Gastroesophageal sphincter (tissue), 4 donors: ENCODE measurements at places on chromosomes 11 and 22.

DNA sequence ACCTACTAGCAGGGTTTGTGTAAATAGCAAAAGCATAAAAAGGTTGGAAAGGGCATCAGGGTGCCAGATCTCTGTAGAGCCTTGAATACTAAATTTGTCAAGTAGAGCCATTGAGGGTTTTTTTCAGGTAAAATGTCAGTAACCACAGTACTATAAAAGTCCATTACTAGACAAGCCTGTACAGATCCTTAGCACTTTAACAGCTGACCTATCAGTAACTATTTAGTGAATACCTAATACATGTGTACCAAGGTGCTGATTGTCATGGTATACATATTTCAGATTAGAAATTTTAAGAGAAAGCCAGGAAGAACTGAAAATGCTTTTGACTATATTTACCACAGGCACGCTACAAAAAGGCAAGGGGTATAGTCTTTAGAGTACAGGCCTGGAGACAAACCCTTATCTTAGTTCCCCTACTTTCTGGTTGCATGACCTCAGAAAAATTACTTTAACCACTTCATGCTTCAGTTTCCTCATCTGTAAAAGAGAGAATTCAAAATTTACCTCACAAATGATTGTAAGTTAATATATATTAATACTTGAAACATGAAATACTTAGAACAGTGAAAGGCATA lies 57.9 kb downstream of the RAB38 start:
- no peak for ATAC-seq

- ATAC-seq: no peak
These were observed 43.7 kb upstream of the APOA1 start for GRCh38 chr11:116881143-116881542.

GRCh38 chr11:105719073-105719822 lies 109.4 kb downstream of the GRIA4 start:
- no peak for ATAC-seq

- no peak for ATAC-seq
These were observed 2.0 kb downstream of the BACE1 start for GRCh38 chr11:117313828-117314768.

GRCh38 chr22:42446151-42446550 lies 13.9 kb upstream of the NFAM1 start:
- ATAC-seq: no peak

DNA sequence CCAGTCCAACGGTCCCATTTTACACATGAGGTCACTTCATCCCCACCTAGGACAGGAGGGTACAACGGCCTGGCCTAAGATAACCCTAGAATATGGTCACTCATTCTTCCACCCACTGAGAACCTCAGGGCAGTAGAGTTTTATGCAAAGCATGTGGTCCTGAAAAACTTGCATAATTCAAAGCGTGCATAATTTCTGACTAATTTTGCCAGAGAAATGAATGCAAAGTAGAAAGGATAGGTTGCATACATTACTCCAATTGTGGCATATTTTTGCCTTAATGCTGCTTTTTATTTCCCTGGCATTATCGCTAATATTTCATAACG lies 32.5 kb upstream of the SLC35C1 start:
- ATAC-seq: no peak

DNA sequence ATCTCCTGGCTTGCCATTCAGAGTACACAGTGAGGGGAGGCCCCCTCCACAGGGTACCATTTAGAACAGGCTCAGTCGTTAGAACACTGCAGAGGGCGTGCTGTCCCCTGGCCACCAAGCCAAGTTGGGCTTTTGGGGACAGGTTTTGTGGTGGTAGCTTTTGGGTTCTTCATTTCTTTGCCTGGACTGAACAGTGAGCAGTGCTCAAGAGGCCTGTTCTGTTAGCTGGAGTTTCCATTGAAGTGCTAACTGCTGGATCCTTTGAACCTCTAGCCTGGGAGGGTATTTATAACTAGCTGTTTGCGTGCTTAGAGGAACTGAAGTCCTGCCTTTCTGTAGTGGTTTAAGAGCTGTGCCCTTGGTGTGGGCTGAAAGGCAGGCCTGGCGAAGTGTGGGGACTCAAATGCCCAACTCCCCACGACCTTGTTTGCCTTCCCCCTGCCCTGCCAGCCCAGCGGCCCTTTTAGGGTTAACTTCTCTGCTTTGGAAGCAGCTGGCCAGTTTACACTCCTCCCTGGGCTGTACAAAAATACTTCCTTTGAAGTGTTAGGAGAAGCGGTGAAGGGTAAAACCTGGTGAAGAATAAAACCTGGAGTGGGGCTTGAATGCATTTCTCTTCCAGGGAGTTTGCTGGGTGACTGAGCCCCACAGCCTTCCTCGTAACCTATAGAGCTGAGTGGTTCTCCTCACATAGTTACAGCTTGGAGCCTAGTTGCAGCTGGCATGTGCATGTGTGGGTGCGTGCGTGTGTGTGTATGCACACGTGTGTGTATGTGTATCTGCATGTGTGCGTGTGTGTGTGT lies 34.6 kb downstream of the ZNRF3 start:
- peak; percentile 77 for ATAC-seq

GRCh38 chr11:126800009-126800408 lies 200.6 kb downstream of the KIRREL3 start:
- no peak for ATAC-seq

GRCh38 chr22:17846326-17846992 lies 72.2 kb upstream of the BID start:
- peak; percentile 81 for ATAC-seq

DNA sequence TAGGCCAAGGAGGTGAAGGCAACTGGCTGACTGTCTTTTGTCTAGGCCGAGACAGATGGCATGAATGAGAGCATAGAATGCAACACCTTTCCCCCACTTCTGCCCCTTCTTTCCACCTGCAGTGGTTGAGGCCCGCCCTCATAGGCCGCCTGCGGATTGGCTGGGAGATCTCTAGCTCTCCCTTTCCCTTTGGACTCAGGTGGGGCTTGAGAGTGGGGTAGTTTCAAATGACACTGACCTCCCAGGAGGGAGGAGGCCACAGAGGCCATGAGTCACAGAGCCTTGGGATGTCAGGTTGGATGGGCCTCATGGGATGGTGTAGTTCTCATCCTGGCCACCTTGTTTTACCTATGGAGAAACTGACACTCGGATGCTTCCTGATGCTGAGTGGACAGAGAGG lies 9.1 kb downstream of the MICAL2 start:
- ATAC-seq: no peak

- no peak for ATAC-seq
These were observed 236.2 kb downstream of the C11orf87 start for GRCh38 chr11:109658190-109658589.

DNA sequence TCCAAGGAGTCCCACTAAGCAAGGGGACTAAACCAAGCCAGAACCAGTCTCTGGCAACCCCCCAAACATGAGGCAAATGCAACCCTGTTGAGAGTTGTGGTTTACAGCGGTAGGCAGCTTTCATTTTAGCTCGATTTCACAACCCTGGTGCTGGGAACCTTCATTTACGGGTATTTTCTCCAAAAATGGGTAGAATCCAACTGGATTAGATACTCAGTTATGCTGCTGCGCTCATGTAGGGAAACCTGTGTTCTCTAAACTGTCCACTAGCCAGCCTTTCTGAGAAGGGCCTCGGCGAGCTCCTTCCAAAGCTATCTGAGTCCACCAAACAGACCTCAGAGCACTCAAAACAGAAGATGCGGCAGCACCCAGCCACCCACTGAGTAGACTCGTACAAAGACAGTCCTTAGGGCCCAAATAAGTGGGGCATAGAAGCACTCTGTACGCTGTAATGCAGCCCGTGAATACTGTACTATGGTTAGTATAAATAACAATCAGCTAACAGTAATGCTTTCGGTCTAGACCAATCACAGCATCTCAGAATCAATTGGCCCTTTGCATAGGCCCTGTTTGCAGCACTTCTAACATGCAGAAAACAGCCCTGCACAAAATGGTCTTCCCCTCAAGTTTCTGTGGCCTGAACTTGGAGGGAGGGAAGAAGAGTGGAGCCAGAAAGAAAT lies 104.7 kb downstream of the ETS1 start:
- ATAC-seq: peak; percentile 45

GRCh38 chr11:6617315-6617781 lies 1.9 kb downstream of the TPP1 start:
- ATAC-seq: no peak

GRCh38 chr11:65435411-65435931 lies 12.9 kb downstream of the NEAT1 start:
- no peak for ATAC-seq
